ENCODE measurements at places on chromosomes 4 and X. TPM values are rescaled to one million over a fixed set of nuclear protein-coding genes. Genes with fewer than 3 reads are reported as not detected.

KDM6A gene
- total RNA-seq = 25.8 TPM

PABPC4L gene
- under 0.01 TPM for total RNA-seq

MAGEC3 gene
- not detected for total RNA-seq

CXXC4 gene
- not detected for total RNA-seq

RTL3 gene
- not detected for total RNA-seq

OSTC gene
- total RNA-seq = 263 TPM

ADGRG2 gene
- total RNA-seq = 11.9 TPM

NBDY gene
- total RNA-seq = 7.2 TPM

PRDM8 gene
- total RNA-seq = 4.0 TPM

CEP44 gene
- 14.3 TPM for total RNA-seq

GIMD1 gene
- not detected for total RNA-seq

SYTL5 gene
- not detected for total RNA-seq

TIMP1 gene
- total RNA-seq = 1,438 TPM

VCX3B gene
- not detected for total RNA-seq

CABS1 gene
- not detected for total RNA-seq

RTL9 gene
- total RNA-seq = 0.39 TPM

CCDC149 gene
- total RNA-seq = 4.4 TPM

HTR2C gene
- total RNA-seq = not detected

XAGE1B gene
- not detected for total RNA-seq

LEF1 gene
- 0.37 TPM for total RNA-seq

APBB2 gene
- 40.9 TPM for total RNA-seq
